ENCODE measurements at places on chromosomes 3 and 15. TPM values are rescaled to one million over a fixed set of nuclear protein-coding genes. Genes with fewer than 3 reads are reported as not detected.

ILDR1 gene
- not detected for total RNA-seq

CACNA1D gene
- total RNA-seq = 0.57 TPM

ALPK3 gene
- total RNA-seq = 0.14 TPM

GOLGA6B gene
- not detected for total RNA-seq

UBAP1L gene
- 0.60 TPM for total RNA-seq

Measured in A549 treated with Mapracorat at 1 μM for 4 hours (cell line).